ENCODE measurements at places on chromosomes 3 and 15.

DNA sequence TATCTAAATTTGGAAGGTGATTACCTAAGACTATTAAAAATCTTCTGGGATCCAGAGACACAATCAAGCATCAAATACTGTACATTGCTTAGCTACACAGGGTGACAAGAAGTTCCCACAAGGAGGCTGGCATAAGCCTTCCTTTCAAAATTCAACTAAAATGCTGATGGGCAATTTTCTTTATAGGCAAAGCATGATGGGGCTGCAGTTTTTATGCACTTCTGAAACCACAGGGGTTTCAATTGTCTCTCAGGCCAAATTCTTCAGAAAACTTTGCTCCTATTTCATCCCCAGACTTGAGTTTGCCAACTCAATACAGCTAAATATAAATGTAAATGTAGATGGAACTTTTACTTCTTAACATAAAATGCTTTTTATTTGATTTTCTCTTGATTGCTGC lies 241.6 kb downstream of the ZPLD1 start:
- H3K27ac ChIP-seq: no peak overlapping the region
- H3K4me1 ChIP-seq: peaks cover 2% of the 10 kb centered on the region
- no peaks in the 10 kb centered on the region for H3K27me3 ChIP-seq

GRCh38 chr3:127673191-127674100 lies 694 bp downstream of the ABTB1 start:
- peak; percentile 71 for DNase-seq
- peak overlapping the region; percentile 81 for H3K4me3 ChIP-seq
- H3K27ac ChIP-seq: peak overlapping the region; percentile 81

DNA sequence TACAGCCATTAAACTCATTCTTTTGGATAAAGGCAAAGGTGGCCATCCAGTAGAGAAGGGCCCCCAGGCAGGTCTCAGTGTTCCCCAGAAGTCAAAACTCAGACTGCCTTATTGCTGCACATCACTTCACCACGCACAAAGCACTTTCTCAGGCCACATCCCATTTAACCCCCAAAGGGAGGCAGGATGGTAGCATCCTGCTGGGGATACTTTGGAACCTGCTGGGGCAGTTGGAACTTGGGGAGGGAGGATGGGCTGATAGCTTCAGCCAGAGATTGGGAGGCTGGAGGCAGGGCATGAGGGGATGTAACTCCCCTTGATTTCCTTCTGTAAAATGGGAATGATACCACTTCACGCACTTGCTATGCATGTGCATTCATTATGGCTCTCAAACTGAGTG lies 5.0 kb downstream of the ITPKA start:
- DNase-seq: no peak
- no peak overlapping the region for H3K4me3 ChIP-seq
- no peak overlapping the region for H3K27ac ChIP-seq
- H3K36me3 ChIP-seq: no peaks in the 10 kb centered on the region

- no peak overlapping the region for H3K27ac ChIP-seq
- H3K36me3 ChIP-seq: no peaks in the 10 kb centered on the region
- H3K4me3 ChIP-seq: no peak overlapping the region
- H3K27me3 ChIP-seq: no peaks in the 10 kb centered on the region
- no peak for DNase-seq
These were observed 6.4 kb downstream of the TMCO5A start for GRCh38 chr15:37940876-37941275.

- no peaks in the 10 kb centered on the region for H3K4me1 ChIP-seq
- H3K36me3 ChIP-seq: no peaks in the 10 kb centered on the region
- H3K4me3 ChIP-seq: no peak overlapping the region
- H3K27ac ChIP-seq: no peak overlapping the region
- no peak for DNase-seq
These were observed 60.9 kb upstream of the TJP1 start for GRCh38 chr15:29883126-29883525.

DNA sequence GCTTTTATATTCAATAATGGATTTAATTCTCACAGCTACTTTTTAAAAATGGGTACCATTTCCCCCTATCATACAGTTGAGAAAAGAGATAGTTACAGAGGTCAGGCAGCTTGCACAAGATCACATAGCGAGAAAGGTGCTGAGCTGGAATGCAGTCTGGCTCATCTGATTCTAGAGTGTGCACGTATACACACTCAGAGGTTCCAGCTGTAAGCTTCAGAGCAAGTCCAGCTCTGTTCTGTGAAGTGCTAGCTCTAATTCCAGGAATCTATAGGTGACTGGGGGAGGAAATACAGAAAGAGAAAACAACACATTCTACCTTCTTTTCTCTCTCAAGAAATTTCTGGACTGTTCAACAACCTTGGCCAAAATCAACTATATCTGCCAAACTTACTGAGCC lies 318.7 kb downstream of the FOXP1 start:
- H3K36me3 ChIP-seq: no peaks in the 10 kb centered on the region
- DNase-seq: no peak
- H3K27me3 ChIP-seq: no peaks in the 10 kb centered on the region
- no peaks in the 10 kb centered on the region for H3K4me1 ChIP-seq
- no peak overlapping the region for H3K27ac ChIP-seq
